ENCODE measurements at places on chromosomes 3 and 15.

DNA sequence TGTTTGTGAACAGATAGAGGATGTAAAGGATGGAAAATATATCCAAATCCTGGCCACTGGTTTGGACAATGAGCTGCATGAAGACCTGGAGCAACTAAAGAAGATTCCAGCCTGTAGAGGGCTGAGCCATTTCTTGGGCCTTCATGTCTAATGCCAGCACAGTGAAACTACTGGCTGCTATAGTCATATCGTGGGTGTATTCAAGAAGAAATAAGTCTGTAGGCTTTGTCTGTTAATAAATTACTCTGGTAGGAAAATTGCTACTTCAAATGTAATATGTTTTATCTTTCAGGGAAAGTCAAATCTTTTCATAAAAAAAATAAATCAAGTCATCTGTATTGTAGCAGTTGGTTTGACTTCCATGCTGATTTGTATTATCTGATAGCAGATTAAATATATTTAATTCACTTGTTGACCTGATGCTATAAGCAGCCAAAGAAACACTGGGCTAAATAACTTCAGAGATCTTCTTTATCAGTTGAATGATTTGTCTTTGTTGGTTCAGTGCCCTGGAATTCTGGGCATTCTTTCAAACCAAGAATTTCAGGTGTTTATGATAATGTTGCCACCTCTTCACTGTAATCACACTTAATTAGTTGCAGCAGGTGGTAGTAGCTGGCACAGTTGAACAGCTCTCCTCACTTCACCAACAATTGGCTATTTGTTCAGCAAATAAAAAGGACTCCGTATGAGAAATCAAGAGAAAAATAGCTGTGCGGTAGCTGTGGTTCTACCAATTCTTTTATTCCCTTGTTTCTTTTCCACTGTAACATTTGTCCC lies 1109.5 kb downstream of the NSUN3 start:
- DNase-seq, result no peak

GRCh38 chr3:193261970-193262369 lies 20.9 kb downstream of the PLAAT1 start:
- no peak for DNase-seq

DNA sequence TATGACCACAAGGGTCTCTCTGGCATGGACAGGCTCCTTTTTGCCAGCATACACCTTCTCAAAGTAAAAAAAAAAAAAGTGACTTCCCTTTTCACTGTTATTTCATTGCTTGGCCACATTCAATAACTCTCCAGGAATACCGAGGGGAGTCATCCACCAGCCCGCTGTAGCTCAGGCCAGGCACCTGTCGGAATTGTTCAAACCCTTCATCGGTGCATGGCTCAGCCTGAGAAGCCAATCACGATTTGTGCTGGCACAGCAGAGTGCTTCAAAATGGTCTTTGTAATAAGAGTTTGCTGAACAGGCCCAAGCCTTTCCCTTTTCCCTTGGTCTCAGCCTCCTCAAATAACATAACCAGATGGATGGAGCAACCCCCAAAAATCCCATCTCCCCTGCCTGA lies 145.4 kb downstream of the PDZRN3 start:
- no peak for DNase-seq

DNA sequence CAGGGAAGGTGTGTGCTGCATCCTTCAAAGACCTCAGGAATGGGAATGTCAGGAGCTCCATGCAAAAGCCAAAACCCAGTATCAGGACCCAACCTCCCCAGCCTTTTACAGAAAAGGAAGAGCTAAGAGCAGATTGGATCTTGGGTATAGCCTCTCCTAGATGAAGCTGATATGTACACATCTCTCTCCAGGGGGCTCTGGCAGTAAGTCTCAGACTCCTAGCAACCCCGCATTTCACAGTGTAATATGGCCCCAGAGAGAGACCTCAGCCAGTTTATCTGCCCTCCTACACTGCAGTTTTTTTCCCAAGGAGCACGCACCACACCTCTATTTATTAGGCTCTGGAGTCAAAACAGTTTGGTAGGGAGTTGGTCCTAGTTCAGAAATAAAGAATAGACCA lies 88.2 kb downstream of the RBPMS2 start:
- no peak for DNase-seq

DNA sequence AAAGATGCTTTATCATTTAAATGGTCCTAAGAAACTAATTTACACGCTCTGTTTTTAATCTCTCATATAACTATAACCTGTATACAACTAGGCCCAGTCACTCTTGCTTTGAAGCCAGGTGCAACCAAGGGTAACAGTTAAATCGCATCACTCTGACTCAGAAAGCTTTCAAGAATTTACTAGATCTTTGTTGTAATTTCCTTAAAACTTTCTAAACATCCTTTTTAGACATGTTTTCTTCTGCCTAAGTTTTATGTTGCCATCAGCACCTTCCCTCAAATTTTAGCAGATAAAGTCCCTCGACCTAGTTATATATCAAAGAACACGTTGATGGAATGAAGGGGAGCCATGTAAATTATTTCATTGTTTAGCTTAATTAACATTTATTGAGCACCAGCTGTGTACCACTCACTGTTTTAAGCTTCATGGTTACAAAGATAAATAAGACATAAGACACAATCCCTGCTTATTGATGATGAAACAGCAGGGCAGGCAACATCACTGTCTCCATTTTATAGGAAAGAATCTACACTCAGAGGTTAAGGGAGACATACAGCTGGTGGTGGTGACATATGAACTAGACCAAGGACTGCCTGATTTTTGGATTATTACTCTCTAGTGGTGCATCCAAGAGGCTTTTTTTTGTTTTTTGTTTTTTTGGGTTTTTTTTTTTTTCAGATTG lies 101.0 kb downstream of the CD200R1L start:
- DNase-seq, result no peak

GRCh38 chr3:105042586-105042985 lies 324.1 kb upstream of the ALCAM start:
- no peak for DNase-seq

- no peak for DNase-seq
These were observed 41.9 kb downstream of the FAM43A start for GRCh38 chr3:194727435-194728128.

GRCh38 chr15:53458736-53459135 lies 300.7 kb downstream of the WDR72 start:
- DNase-seq, result no peak

DNA sequence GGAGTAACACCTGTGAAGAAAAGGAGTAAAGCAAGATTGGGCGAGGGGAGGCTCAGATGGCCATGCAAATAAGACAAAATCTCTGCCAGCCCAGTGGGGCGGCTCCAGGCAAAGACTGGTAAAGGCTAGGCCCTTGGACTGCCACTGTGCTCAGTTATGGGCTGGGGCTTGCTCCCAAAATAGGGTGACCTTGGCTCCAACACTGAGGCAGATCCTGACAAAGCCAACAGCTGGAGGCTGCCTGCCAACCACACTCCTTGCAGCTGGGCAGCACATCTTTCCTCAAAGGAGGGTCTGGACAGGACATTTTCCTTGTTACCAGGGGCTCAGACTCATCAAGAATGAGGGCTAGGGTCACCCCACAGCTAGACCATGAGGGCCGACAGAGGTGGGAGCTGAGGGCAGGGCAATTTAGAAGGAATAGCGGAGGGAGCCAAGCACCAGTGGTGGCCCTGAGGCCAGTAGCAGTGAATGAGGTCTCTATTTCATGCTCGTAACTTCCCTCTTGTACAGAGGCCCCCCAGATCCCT lies 86.1 kb downstream of the CHRD start:
- DNase-seq, result no peak

- peak; percentile 52 for DNase-seq
These were observed 3.2 kb upstream of the ACAN start for GRCh38 chr15:88800026-88800425.

GRCh38 chr15:80885016-80885579 lies 104.5 kb downstream of the MESD start:
- no peak for DNase-seq

GRCh38 chr15:59738676-59739075 lies 49.6 kb upstream of the BNIP2 start:
- no peak for DNase-seq

GRCh38 chr3:114496021-114496434 lies 202.2 kb downstream of the TIGIT start:
- DNase-seq, result peak; percentile 9

DNA sequence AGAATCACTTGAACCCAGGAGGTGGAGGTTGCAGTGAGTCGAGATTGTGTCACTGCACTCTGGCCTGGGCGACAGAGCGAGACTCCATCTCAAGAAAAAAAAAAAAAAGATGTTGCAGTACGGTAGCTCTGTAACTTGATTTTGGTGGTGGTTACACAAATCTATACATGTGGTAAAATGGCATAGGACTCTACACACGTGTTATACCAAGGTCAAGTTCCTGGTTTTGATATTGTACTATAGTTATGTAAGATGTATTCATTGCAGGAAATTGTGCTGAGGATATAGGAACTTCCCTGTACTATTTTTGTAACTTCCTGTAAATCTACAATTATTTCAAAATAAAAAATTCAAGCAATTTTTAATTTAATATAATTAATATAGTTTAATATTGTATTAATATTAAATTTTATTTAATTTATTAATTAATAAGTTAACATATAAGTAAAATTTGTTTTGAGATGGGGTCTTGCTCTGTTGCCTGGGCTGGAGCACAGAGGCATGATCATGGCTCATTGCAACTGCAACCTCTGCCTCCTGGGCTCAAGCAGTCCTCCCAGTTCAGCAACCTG lies 9.9 kb downstream of the MYD88 start:
- no peak for DNase-seq

DNA sequence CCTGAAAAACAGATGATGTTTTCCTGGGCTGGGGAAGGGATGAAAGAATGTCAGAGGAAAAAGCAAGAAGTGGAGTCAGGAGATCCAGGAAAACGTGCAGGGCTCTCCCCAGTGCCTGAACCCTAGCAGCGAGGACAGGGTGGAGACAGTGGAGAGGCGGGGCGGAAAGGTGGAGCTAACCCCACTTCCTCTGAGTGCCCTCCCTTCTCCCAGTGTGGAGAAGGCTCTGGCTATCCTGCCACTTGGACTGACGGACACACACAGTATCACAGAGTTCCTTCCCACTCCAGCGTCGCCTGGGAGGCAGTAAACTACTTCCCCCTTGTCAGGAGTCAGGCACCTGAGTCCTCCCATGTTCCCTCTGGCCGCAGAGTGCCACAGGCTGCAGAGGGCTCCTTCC lies 125.3 kb upstream of the CHRNA7 start:
- no peak for DNase-seq

GRCh38 chr15:34855413-34855812 lies 60.1 kb upstream of the ACTC1 start:
- DNase-seq, result peak; percentile 19

GRCh38 chr15:55695432-55695831 lies 47.5 kb downstream of the PRTG start:
- no peak for DNase-seq

- no peak for DNase-seq
These were observed 69.0 kb downstream of the ATP11B start for GRCh38 chr3:182862159-182862860.

- no peak for DNase-seq
These were observed 66.1 kb upstream of the CCR4 start for GRCh38 chr3:32885283-32885901.

DNA sequence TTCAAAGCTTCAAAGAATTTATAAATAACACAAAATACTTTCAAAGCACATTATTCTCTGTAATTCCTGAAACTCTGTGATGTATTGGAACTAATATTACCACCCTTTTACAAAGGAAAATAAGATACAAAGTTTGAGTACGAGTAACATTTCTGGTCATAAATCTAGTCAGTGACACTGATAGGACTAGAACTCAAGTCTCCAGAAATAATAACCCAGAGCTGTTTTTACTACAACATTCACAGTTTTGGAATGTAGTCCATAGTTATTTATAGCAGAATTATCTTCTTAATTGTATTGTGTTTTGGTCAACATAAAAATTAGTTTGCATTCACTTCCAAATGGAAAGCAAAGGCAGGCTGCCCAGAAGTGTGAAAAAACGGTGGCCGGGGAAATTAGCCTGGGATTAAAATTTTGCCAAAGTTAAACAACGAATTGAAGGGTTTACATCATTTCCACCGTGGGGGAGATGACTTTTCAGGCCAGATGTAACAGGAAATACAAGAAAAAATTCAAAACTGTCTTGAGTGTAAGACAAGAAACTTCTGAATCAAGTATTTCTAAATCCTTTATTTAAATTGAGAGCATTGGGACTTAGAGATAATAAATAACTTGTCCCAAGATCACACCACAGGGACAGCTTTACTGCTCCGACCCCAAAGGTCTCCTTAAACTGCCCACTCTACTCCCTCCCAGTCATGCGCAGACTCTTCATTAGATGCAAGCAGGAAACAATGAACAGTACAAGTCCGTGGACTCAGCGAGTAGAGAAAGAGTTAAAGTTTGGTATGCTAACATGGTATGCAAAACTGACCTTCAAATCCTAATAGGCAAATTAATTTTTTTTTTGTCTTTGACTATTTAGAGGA lies 74.3 kb upstream of the VGLL4 start:
- DNase-seq, result peak; percentile 37

DNA sequence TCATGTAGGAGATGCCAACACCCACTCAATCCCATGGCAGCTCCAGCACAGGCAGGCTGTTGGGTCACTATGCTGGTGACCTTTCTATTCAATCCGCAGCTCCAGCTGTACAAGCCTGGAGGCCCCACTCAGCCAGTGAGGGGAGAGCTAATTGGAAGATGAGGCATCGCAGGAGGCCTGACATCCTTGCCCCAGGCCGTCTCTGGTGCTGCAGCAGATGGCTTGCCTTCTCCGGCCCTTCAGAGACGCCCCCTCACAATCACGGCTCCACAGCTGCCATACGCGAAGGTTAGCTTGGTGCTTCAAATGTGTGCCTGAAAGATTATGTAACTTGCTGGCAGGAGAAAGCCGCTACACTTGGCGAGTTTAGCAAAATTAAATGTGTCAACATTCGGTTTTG lies 104.2 kb upstream of the CLSTN2 start:
- DNase-seq, result no peak

DNA sequence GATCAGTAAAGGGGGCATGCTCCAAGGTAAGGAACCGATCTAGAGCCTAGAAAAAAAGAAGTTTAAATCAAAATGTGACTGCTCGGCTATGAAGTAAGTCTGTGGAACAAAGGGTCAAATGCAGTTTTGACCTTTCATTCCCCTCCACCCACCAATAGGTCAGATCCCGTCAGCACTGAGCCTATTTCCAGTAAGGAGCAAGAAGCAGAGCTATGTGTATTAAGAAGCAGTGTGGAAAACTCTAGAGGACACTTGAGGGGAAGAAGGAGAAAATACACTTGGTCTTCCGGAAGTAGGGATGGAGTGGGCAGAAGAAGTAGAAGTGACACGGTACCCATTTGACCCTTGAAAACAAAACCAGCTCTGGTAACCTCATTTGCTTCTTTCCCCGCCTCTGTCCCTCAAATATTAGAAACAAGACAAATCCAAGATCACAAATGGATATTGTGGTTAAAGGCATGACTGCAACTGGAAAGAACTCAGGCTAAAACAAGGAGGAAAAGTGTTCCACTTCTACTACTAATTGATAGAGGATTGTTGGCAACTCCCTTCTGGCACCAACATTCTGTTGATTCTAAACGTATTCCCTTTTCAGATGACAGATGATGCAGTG lies 888.3 kb upstream of the NR2F2 start:
- no peak for DNase-seq

- DNase-seq, result no peak
These were observed 414.8 kb downstream of the LPP start for GRCh38 chr3:188568736-188569135.

Data from H54 (cell line).